ENCODE measurements at places on chromosomes 3 and 15.
A peak's percentile ranks its signal among the peaks of the same experiment; 100 is the strongest.

GRCh38 chr3:140470211-140470610, 207.7 kb upstream of the TRIM42 start:
- DNase-seq: no peak

DNA sequence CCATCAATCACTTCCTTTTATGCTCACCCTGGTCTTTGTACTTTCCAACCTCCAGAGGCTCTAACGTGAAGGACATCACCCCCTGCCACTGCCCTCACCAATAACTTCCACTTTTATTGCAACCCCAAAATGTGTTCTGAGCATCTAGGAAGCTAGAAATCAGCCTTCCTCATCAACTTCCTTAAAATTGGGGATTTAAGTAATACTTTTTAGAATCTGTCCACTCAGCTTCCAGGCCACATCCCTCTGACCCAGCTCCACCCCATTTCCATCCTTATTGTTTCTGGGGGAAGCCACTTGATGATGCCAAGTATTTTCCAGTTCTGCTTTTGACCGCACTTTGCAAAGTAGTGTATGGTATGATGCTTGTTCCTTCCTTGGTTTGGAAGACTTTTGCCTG, 73.5 kb upstream of the XCR1 start:
- DNase-seq: peak; percentile 96

- no peak for DNase-seq
Measured at GRCh38 chr3:126063358-126063965, 20.5 kb downstream of the SLC41A3 start.

- DNase-seq: no peak
Measured at GRCh38 chr15:66982816-66983215, 82.6 kb upstream of the SMAD3 start.

DNA sequence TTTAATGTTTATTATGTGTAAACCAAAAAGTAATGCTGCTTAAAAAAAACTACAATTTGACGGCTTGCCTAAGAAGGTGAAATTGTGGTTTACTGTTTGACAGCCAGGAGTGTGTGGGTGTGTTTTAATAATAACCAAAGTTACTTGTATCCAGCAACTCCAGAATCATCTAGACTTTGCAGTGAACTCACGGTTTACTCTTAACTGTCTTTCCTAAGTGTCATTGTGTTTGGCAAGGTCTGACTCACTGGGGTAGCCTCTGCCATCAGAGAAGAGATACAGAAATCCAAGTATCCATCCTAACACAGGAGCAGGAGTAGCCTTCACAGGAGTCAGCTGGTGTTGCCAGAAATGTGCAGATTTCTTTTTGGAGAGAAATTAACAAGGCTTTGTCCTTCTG, 151.1 kb downstream of the CTNNB1 start:
- peak; percentile 22 for DNase-seq

GRCh38 chr15:96959501-96959900, 629.0 kb downstream of the NR2F2 start:
- no peak for DNase-seq

DNA sequence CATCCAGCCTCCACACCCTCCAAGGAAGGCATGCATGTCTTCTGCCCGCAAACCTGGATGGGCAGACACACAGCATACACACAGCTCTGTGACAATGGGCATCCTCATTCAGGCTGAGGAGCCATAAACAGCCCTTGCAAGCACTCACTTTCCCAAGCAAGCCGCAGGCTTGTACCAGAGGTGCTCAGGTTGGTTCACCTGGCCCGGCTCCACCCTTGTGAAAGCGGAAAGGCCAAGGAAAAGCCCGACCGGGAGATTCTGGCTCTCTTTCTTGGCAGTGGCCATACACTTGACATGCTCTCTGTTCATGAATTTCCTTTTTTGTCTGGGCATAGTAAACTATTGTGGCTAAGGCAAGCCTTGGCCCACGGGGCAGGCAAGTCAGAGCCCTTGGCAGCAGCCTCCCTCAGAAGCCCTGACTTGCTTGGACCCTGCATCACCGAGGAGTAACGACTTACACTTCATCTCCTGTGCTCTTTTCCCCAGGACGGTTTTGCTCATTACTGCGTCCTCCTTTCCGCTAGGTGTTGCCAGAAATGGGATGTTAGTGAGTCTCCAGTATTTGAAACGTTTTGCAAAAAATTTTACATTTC, 74.6 kb upstream of the BNC1 start:
- no peak for DNase-seq

GRCh38 chr3:188242436-188243123, 88.6 kb downstream of the LPP start:
- DNase-seq: no peak

DNA sequence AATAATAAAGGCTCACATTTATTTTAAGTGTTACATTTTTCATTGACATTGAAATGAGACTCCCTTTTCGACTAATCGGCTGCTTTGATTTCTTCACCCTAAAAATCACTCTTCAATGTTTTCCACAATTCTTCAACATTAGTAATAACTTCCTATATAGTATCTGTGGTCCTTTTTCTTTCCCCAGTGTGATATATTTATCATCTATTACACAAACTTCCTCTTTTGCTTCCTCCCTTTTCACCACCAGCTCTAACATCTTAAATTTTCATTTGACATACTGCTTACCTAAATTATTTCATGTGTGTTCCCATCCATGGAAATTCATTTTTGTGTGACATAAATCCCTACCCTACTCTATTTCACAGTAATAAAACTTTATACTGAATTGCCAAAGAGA, 244.4 kb downstream of the TIGIT start:
- DNase-seq: no peak

DNA sequence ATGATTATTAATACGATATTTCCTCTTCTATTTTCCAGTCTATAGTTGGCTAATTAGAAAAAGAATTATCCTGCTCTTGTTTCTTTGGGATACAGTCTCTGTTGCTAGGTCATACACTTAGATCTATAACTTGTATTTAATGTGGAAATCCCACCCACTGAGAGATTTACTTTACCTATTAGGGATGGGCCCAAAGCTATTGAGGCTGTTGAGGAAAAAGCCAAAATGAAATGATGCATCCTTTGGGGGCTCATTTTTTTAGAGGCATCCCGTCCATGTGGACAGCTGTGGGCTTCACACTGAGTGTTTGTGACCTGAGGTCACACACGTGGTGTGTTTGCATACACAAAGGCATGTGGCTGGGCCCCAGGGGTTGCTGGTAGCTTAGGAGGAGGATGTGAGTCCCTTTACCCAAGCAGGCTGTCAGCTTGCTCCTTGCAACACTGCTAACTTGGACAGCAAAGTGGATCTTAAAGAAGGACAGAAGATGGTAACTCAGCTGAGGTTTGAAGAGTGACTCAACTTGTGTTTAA, 477.4 kb downstream of the AGBL1 start:
- no peak for DNase-seq

GRCh38 chr3:42581400-42581708, 413 bp downstream of the SEC22C start:
- DNase-seq: no peak

GRCh38 chr3:53478166-53478830, 16.1 kb upstream of the CACNA1D start:
- DNase-seq: no peak

- peak; percentile 93 for DNase-seq
Measured at GRCh38 chr3:188583341-188584161, 429.6 kb downstream of the LPP start.

DNA sequence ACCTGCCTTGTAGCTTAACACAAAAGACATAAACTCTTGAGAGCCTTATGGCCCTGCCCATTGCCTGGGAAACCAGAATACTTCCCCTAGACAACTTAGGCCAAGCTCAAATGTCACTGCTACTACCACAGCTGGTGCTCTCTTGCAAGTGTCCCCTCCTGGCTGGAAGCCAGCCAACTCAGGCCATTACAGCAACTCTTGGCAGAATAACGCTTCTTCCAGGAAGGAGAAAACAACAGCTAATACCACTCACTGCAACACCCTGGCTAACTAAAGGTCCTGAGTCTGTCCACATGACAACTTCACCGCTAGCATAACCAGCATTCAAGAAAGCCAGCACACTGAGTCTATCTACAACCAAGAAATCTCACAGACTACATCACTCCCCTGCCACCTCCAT, 5.1 kb upstream of the B4GALT4 start:
- DNase-seq: no peak

DNA sequence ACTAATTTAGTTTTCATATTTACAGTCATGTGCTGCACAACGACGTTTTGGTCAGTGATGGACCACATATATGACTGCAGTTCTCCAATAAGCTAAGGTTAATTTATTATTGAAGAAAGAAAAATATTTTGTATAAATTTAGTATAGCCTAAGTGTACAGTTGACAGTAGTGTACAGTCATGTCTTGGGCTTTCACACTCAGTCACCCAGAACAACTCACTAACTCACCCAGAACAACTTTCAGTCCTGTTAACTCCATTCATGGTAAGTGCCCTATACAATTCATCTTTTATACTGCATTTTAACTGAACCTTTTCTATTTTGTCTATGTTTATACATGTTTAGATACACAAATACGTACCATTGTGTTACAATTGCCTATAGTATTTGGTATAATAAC, 3.8 kb upstream of the GABRR3 start:
- no peak for DNase-seq

GRCh38 chr3:12716605-12717151, 42.4 kb downstream of the TMEM40 start:
- peak; percentile 12 for DNase-seq

GRCh38 chr15:25065876-25066275, 111.1 kb downstream of the SNRPN start:
- DNase-seq: no peak

GRCh38 chr3:179037351-179037750, 34.3 kb downstream of the ZMAT3 start:
- no peak for DNase-seq

DNA sequence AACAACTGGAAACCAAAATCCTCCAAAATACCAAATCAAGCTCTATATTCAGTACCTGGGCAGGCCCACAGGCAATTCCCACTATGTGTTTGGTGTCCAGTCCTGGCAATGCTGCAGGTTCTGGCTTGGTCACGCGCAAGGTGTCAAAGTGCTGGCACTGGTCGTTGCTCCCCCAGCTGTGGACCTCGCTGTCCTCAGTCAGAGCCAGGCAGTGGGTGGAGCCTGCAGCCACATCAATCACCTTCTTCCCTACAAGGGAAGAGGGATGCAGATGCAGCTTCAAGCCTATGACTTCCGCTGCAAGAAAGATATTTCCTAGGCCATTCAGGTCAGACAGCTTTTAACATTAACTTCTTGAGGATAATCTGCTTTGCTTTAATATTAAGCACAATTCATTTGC, 61.3 kb downstream of the HERC2 start:
- no peak for DNase-seq

GRCh38 chr3:113685956-113686721, 10.3 kb downstream of the USF3 start:
- DNase-seq: no peak

DNA sequence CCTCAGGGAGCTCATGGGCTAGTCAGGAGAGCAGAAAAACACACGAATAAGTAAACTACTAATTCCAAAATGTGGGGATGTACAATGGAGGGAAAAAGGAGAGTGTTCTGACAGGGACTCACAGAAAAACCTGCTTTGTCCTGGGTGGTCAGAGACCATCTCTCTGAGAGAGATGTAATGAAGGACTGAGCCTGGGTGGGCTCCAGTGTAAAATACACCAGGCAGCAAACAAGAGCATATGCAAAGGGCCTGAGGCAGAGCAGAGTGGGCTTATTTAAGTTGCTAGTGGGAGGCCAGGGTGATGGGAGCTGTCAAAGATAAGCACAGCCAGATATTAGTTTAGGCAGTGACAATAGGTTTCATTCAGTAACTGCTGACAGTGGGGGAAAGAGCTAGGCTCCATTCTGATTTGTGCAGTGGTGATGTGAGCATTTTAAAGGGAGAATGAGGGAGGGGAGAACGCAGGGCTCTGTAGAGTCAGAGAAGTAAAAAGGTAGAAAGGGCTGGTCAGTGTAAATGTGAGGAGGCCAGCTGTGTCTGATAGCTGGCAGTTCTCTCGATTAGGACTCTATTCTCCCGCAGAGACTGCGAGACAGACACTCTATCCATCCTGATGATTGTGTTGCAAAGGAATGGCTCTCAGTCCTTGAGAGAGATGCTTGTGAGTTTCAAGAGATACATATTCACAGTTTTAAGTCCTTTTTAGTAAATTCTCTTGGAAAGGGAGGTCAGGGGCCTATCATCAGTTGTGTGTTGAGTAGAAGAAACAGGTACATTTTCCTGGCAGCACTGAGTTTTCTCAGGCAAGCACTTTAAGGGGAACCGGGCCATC, 3.5 kb downstream of the TF start:
- DNase-seq: no peak

- no peak for DNase-seq
Measured at GRCh38 chr3:114218578-114219185, 18.7 kb downstream of the ZNF80 start.

DNA sequence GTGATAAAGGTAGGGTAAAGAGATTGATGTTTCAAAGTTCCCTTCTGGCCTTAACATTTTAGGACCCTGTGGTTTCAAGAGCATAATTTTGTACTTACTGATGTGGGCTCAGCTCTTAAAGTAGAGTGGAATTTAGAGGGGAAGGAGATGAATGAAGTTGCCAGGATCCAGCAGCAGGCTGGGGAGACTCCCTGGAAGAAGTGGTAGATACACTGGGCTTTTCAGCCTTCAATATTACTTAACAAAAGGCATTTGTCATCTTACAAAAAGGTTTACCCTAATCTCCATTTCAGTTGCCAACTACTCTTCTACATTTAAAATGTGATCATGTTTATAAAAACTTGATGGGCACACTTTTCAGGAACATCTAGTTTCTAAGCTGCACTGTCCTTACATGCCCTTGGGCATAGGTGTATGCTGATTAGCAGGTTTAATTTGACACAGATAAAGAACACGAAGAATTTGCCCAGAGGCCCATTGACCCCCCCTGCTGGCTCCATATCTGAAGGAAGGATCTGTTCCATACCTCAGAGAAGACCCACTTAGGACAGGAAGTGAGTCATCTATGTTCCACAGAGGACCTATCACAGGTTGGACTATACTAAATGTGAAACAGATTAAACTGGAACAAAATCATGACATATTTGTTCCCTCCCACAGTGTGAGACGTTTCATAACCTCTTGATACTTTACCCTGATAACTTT, 93.0 kb upstream of the LPP start:
- peak; percentile 49 for DNase-seq

- DNase-seq: no peak
Measured at GRCh38 chr3:62329971-62330370, 43.4 kb downstream of the FEZF2 start.

DNA sequence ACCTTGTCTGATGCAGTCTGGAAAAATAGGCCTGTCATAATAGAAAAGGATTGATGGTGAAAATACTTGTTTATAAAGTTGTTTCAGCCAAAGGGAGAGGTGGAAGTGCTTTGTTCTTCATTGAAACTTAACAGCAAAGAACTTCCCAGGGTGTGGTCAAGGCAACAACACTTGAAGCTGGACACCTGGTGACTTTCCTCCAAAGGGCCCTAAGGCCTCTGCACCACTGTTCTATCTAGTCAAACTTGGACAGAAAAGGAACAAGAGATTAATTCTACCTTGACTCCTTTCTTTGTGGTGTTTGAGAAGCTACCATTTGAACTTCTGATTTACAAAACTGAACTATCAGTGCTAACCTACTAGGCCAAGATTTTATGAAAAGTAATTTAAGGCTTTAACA, 102.0 kb downstream of the CMSS1 start:
- no peak for DNase-seq

GRCh38 chr3:187919544-187919943, 174.3 kb upstream of the BCL6 start:
- peak; percentile 94 for DNase-seq
